ENCODE measurements at places on chromosomes 13 and 19.

- DNase-seq, result no peak
Observed at GRCh38 chr13:57264965-57265364, 98.0 kb downstream of the PRR20E start.

DNA sequence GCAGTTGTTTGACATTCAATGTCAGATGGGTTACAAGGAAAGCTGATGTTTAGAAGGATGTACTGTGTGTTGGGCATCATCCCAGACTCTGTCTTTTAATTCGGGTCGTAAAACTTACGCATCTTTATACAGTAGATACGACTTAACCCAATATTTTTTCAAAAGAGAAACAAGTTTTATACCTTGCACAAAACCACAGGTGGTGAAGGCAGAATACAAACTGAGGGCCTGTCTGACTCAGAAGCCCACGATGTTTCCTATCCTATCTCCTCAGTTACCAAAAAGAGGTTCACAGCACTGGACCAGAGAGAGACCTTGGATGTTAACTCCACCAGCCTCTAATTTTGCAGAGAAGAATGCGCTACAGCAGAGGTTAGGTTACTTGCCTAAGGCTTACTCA lies 477.0 kb downstream of the FOXO1 start:
- DNase-seq, result no peak

DNA sequence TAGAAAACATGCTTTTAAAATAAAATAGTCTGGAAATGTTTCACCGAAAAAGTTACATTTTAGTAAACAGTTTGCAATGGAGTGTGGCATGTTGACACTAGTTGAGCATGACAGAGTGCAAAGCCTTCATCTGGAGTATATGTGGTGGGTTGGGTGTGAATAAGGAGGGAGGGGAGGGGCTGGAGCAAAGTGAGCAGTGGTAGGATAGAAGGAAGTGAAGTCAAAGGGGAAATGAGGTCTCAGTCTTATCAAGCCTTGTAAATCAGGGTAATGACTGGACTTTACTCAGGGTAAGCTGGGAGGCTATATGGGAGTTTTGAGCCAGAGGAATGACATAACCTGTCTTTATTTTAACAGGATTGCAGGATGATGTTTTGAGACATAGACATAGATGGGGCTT lies 222.8 kb downstream of the PCDH20 start:
- DNase-seq, result no peak

- DNase-seq, result no peak
Observed at GRCh38 chr13:98990701-98991100, 12.8 kb upstream of the DOCK9 start.

- no peak for DNase-seq
Observed at GRCh38 chr13:46168783-46169182, 13.2 kb downstream of the LCP1 start.

DNA sequence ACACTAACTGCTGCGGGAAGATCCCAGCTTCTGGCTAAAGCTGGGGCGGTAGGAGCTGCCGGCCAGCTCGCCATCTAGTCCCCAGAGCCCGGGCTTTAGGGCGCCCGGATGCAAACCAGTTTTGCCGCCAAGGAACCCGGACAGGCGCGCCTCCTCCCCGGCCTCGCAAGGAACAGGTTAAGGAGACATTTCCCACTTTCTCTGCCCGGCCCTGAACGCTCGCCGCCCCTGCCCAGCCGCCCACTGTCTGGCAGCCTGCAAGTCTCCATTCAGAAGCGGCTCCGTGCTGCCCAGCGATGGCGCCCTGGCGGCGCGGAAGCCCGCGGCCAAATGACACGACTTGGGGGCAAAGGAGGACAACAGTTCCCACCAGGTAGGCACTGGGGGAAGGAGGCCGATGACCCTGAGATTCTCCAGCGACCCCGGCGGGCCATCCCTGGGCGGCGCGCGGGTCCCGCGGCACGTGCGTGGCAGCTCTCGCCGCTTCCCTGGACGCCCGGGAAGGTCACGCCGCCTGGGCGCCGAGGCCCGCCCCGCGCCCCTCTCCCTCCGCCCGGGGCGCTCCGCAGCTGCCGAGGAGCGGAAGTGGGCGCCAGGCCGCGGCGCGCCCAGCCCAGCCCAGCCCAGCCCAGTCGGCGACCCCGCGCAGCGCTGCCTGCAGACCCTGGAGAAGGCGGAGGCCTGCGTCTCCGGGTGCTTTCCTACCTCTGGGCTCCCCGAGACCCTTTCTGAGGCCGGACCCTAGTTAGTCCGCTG lies 42.2 kb upstream of the HNRNPA1L2 start:
- DNase-seq, result no peak

- no peak for DNase-seq
Observed at GRCh38 chr19:4297901-4298809, 4.0 kb downstream of the TMIGD2 start.

DNA sequence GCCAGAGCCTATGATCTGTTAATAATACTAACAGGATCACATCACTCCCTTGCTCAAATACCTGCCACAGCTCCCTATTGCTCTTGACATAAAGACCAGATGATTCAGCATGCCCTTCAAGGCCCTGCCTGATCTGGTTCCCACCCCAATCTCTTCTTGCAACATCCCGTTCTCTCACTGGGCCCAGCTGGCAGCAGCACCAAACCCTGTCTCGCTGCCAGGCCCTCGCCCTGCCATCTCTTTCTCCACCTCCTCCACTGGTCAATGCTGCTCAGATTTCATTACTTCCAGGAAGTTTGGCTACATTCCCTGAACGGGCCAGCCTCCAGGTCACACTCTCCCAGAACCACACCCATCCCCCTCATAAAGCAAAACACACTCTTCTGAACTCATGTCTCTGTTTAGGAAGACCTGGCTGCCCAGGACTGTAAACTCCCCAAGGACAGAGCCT lies 8.6 kb upstream of the BCAT2 start:
- DNase-seq, result no peak

DNA sequence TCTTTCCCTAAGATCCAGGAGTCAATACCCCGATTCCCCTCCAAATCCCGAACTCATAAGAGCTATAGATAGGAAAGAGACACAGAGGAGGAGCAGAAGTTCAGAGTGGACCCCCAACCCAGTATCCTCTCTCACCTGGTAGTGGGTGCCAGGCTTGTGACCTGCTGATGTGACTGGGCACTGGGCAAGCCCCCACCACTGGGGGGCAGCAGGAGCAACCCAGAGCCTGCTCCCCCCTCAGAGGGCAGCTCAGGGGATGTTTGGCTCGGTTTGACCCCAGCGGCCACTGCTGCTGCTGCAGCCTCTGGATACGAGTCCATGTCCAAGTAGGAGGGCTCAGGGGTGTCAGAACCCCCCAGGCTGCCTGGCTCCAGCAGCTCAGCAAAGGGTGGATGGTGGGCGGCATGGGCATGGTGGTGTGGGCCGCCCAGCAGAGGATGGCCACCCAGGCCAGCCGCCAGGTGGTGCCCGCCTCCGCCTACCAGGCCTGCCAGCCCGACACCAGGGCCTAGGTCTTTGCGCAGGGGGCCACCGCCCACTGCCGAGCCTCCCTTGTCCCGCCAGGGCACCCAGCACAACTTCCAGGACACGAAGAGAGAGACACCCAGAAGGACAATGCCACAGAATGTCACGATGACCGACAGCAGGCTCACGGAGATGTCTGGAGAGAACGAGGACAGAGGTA lies 7.4 kb downstream of the SYT3 start:
- DNase-seq, result no peak

- DNase-seq, result no peak
Observed at GRCh38 chr13:39776439-39776838, 121.0 kb downstream of the COG6 start.

GRCh38 chr13:28185256-28185655 lies 46.9 kb downstream of the PAN3 start:
- DNase-seq, result no peak

DNA sequence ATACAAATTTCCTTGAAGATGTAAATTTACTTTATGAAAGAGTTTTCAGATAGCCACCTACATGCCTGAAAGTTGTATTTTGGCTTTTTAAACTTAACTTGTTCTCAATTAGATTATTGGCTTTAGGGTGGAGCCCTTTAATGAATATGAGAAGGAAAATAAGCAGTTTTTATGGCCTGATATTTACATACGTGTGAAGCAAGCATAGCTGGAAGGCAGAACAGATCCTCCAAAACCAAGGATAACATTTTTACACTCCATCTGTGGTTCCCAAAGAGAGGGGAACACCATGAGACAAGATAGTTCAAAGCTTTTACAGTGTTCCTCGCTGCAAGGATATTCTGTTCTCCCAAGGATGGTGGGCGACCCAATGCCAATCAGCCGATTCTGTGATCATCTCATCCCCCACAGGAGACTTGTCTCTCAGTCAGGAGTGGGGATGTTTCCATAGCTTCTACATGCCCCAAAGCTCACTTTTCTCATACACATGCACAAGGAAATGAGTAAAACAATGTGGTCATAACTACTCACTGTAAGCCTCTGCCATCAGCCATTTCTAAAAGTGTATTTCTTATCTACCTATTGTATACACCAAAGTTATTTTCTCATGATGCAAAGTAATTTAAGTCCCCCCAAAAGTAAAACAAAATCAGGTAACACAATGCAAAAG lies 24.6 kb upstream of the KBTBD6 start:
- no peak for DNase-seq

- DNase-seq, result no peak
Observed at GRCh38 chr19:17220207-17220758, 5.1 kb downstream of the USE1 start.

GRCh38 chr13:109857803-109858202 lies 71.4 kb upstream of the IRS2 start:
- no peak for DNase-seq

- DNase-seq, result no peak
Observed at GRCh38 chr13:30331331-30331771, 24.0 kb upstream of the KATNAL1 start.

DNA sequence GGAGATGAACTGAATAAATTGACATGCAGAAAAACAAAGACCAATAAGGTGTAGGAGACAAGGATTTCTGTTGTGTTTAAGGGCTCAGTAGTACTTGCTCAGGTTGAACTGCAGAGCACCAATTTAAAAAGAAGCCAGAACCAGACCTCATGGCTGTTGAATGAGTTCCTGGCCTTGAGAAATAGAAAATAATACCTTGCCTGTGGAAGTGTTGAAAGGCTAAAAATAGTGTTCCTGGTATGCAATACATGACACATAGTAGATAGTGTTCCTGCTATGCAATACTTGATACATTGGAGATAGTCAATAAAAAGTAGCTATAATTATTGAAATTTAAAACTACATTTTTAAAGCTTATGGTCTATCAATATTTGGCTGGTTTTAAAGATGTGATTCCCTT lies 595.8 kb downstream of the PCDH9 start:
- no peak for DNase-seq

DNA sequence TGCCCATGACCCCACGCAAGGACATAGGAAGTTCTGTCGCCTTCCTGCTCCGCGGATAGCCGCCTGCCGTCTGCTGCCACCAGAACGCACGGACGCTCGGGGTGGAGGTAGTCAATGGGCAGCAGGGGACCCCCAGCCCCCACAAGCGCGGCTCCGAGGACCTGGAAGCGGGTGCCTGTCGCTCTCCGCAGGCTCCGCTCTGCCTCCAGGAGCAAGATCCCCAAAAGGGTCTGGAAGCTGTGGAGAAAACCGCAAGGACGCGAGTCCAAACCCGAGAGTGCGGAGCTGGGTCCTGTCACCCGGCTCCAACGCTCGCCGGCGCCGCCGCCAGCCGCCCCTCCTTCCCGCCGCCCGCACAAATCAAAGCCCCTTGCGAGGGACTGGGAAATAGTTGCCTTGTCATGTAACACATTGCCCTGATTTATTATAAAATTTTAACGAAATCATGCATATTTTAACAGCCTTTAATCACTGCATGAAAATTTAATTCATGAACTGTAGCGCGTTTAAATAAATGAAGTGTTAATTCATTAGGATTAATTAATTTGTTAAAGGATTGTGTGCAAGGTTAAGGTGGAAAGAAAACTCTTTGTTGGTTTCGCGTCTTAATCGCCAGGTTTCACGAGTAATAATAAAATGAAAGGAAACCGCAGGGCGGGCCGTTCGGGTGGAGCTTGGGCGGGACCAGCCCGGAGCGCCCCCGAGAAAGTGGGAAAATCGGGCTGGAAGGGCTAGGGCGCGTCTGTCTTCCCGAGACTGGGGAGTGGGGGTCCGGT lies 5.5 kb upstream of the POU4F1 start:
- DNase-seq, result no peak

GRCh38 chr19:42288387-42288786 lies 13.5 kb upstream of the PRR19 start:
- no peak for DNase-seq

DNA sequence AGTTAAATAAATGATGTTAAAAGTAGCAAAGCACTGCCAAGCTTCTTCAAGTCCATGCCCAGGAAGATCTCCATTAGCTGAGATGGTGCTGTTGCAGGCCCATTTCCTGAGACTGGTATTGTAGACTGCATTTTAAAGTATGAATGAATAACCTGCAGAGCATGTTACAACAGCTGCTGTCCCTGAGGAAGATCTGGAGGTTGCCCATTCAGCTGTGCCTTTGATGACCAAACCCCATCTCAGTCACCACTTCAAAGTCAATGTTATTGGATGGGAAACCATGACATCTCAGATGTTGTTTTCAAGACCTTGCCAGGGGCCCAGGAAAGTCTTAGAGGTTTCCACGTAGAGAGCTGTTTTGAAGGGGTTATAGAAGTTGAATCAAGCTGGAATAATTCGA lies 281.3 kb downstream of the MTUS2 start:
- DNase-seq, result no peak

- no peak for DNase-seq
Observed at GRCh38 chr19:46475986-46476385, 4.6 kb upstream of the PNMA8A start.

DNA sequence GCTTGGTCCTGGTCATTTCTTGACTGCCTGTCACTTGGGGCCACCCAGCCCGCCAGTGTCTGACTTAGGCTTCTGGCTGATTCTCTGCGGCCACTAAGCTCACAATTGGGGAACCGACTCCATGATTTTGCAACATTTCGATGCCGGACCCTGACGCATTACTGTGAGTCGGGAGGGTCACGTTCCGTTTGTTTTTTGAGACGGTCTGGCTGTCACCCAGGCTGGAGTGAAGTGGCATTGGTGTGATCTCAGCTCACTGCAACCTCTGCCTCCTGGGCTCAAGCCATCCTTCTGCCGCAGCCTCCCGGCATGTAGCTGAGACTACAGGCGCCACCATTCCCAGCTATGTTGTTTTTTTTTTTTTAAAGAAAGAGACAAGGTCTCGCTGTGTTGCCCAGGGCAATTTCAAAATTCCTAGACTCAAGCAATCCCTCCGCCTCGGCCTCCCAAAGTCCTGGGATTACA lies 3.2 kb upstream of the ADAT3 start:
- no peak for DNase-seq

Measured in iPS DF 19.7 (cell line).